ENCODE measurements at places on chromosomes 4 and X. TPM values are rescaled to one million over a fixed set of nuclear protein-coding genes. Genes with fewer than 3 reads are reported as not detected.
A peak's percentile ranks its signal among the peaks of the same experiment; 100 is the strongest.

DNA sequence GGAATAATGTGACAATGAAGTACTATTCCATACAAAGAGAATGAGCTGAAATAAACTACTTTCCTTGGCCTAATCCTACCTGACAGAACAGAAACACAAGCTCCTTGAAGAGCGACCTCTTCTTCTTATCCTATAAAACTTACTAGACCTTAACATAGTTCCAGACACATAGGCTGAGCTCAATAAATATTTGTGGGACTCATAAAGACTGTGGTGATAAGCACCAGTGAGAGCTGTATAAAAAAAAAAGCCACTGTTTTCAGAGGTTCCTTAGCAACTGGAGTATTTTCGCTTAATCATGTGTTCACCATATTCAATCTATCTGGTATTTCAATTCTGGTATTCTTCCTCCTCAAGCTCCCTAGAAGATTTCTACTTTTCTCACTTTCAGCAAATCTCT is 1129.6 kb downstream of the STPG2 start:
- DNase-seq = no peak

DNA sequence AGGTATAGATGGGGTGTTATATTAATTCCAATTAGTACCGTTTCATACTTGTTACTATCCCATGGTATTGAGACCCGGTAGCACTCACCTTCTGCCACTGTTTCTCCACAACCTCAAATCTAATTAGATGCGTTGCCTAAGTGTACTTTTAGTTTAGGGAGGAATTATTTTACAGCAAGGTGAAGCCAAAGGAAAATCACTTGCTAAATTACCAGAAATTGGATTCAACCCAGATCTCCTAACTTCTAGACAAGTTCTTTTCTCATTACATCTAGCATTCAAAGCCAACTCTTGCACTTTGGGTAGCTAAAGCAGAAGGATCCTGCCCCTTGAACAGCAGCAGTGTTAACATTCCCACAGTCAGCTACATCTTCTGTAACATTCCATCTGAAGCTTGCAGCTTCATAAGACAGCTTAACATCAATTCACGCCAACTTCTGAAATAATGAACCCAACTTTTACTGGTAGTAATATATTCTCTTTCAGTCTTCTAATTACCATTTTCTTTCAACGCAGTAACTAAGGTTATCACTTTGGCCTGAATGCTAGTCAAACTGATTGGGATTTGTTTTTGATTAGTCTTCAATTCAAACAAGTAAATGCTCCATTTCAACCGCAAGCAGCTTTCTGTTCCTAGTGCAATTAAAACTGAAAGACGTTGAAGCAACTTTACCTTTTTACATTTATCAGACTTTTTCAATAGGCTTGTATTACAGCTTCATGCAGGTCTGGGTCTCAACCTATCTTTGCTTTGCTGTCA is 934 bp upstream of the SEC31A start:
- no peak for DNase-seq

- no peak for DNase-seq
Observed at GRCh38 chr4:138959097-138959815, 56.3 kb upstream of the NOCT start.

The ZNF157 gene
- 0.53 TPM for total RNA-seq

DNA sequence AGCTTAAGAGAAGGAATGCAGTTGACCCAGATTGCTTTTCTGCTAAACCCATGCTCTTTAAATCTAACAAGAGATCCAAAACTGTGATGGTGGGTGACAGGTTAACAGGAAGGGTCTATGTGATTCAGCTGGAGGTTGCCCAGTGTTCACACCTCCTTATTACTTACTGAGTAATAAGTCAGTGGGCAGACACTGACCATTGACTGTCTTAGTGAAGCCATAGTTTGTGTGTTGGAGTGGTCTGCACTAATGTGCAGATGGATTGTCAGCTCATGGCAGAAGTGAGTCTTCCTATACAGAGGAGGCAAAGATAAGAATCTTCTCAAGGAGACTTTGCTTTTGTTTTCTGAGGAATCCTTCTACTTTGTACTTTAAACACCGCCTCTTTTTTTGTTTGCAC is 15.2 kb upstream of the RUFY3 start:
- no peak for DNase-seq

The CNKSR2 gene
- 16.1 TPM for total RNA-seq

DNA sequence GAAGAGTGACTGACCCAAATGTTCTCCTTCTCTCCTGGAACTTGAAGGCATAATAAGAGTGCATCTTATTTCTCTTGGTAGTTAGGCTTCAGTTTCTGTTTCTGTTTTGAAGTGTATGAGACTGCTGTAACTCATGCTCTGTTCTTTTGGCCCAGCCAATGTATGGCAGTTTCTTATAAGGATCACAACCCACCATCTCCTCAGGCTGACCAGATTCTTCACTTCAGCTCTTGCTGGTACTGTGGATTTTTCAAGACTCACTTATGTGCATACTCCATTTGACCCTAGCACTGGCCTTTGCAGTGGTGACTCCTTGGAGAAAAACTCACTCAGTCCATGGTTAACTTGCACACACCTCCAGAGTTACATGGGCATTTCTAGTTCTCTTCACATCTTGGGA is 9.6 kb upstream of the YTHDC1 start:
- no peak for DNase-seq

- no peak for DNase-seq
Observed at GRCh38 chrX:55451626-55451989, 319 bp upstream of the MAGEH1 start.

- DNase-seq = no peak
Observed at GRCh38 chr4:94285666-94286065, 57.0 kb downstream of the HPGDS start.

The KCND1 gene
- 2.4 TPM for total RNA-seq

The ERCC6L gene
- total RNA-seq = 3.8 TPM

The AGTR2 gene
- total RNA-seq = 34.6 TPM

GRCh38 chrX:19709812-19710518 is 177.4 kb downstream of the SH3KBP1 start:
- no peak for DNase-seq

The BMX gene
- total RNA-seq = 4.8 TPM

GRCh38 chr4:42050516-42051249 is 60.4 kb downstream of the SLC30A9 start:
- no peak for DNase-seq

DNA sequence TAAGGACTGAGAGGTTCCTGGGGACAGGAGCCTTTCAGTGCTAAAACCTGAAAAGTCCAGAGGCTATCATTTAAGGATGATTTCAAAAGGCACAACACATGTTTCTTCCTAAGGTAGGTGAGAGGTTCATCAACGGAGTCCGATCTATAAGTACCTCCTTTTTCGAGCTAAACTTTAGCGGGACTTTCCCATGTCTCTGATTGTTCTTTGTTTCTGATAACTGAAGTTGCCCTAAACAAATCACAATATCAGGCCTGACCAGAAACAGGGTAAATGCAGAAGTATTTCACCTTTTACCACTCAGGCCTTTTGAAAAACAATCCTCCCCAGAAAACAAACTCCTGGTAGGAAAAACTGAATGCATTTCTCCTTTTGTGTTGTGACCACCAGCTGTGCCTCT is 17.6 kb downstream of the PIR start:
- DNase-seq = no peak

The AMTN gene
- not detected for total RNA-seq

The ADH1A gene
- total RNA-seq = not detected

The BANK1 gene
- 6.7 TPM for total RNA-seq

DNA sequence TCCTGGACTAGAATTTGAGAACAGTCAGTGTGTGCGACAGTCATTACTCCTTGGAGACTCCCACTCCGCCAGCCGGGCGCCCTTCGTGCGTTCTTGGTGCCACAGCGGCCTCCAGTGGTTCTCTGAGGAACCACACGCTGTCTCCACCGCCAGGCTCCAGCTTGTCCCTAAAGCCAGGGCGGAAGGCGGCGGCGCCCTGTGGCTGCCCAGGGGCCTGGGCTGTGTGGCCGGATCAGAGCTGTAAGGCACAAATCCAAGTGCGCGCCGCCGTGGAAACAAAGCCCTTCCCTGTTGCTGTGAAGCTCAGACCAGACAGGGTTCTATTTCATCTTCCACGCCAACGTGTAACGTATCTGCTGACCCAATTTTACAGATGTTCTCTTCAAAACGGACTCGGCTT is 34.2 kb downstream of the IDS start:
- DNase-seq = no peak

The UNC5C gene
- total RNA-seq = 31.5 TPM

- no peak for DNase-seq
Observed at GRCh38 chr4:55571806-55572205, 20.2 kb downstream of the PDCL2 start.

DNA sequence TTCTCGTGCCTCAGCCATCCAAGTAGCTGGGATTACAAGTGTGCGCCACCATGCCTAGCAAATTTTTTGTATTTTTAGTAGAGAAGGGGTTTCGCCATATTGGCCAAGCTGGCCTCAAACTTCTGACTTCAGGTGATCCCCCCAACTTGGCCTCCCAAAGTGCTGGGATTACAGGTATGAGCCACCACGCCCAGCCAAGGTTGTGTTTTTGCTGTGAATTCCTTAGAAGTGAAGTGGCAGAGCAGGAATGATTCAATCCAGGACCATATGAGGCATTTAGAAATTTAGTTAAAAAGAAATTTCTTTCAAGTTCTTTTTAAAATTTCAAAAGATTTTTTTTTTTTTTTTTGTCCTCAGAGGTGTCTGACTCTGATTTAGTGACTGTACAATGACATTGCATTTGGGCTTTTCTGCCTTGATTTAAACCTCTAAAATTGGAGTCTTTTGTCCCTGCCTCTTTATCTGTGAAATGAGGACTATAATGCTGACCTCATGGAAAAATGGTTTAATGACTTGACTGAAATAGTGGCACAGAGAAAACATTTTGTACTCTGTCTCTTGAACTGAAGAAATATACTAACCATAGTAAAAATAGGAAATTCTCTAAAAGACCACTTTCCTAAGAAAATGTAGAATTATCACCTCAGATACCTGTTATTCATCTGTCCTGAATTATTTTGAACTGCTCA is 59.9 kb downstream of the CXCL13 start:
- no peak for DNase-seq

DNA sequence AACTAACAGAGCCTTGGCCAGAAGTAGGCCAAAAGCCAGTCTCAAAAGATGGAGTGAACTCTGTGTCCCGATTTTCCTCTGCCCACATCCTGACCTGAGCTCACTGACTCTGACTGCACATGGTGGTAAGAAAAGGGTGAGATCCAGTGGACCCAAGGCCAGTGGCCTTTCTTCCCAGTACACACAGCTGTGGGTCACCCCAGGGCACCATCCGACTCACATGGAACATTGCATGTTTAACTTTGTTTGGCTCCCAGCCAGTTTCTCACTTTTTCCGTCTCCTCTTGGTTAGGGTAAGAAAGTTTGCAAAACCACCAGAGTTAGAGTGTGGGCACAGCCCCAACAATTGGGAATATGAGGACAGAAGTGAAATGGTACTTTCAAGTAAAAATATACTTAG is 69.8 kb downstream of the GAB1 start:
- no peak for DNase-seq

The GABRE gene
- 81.1 TPM for total RNA-seq

GRCh38 chr4:576245-576821 is at the start of gene TMEM271:
Gene TMEM271, minus strand, starts transcription at chr4:576295. Its CDS starts 233 bp downstream, at chr4:576062.
- DNase-seq = no peak

GRCh38 chr4:173482330-173482931 is 47.6 kb downstream of the HAND2 start:
- no peak for DNase-seq

The SAGE1 gene
- total RNA-seq = not detected

DNA sequence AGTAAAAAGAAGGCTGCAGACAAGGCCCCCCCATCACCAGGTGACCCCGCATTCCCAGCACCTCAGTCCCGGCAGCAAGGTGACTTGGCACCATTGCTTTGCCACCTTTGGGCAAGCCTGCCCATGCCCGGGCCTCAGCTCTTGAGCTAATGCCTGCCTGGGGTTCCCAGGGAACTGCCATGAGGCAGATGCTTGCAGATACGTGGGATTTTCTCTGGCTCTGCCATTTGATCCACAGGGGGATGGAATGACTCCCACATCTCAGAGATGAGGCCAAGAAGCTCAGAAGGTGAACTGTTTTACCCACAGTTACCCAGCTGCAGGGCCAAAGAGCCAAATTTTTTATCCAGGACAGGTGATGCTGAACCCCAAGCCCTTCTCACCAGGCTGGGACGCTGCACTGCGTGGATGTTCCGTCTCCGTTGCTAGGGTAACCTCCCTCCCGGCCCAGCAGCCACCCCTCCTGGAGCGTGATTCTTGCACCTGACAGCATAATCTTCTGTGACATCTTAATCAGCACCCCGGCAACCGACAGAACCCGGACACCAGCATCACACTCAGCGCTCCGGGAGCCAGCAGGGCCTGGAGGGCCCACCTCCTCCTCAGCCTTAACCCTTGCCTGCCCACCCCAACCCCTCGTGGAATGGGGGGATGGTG is 15.7 kb upstream of the MSX1 start:
- DNase-seq = no peak

GRCh38 chr4:135418353-135418752 is 1216.8 kb upstream of the PABPC4L start:
- DNase-seq = no peak

- no peak for DNase-seq
Observed at GRCh38 chrX:117038918-117039440, 576.2 kb upstream of the CT83 start.

The NMU gene
- total RNA-seq = 0.79 TPM

GRCh38 chr4:106429885-106430284 is 61.3 kb upstream of the GIMD1 start:
- DNase-seq = no peak

The CSAG3 gene
- total RNA-seq = not detected

DNA sequence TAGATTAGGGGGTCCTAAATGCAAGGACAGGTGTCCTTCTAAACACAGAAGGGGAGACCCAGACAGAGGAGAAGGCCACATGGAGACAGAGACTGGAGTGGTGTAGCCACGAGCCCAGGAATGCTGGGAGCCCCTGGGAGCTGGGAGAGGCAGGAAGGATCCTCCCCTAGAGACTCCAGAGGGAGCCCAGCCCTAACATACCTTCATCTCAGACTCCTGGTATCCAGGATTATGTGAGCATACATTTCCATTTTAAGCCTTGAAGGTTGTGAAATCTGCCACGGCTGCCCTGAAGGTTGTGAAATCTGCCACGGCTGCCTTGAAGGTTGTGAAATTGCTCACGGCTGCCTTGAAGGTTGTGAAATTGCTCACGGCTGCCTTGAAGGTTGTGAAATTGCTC is 148.4 kb downstream of the ASMT start:
- DNase-seq = no peak

GRCh38 chr4:160019936-160020335 is 917.1 kb downstream of the RAPGEF2 start:
- no peak for DNase-seq

The IQCM gene
- not detected for total RNA-seq

GRCh38 chr4:7132730-7133582 is 59.4 kb upstream of the SORCS2 start:
- no peak for DNase-seq

The HSFX3 gene
- total RNA-seq = not detected

DNA sequence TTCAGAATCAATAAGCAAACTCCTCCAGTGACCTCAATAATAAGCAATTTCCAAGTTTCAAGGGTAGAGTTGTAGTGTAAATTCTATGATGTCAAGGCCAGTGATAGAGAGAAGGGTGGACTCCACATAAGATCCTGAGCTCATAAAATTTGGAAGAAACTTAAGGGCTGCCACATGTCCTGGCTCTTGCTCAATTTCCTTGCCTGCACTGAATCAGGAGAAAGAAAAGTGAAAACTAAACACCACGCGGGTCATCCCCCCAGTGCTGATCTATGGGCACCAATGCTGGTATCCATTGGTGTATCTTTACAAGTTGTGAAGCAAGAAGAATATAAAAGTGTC is 392.0 kb upstream of the INTU start:
- DNase-seq = no peak

GRCh38 chrX:120302434-120302833 is 8.8 kb downstream of the TMEM255A start:
- DNase-seq = no peak

GRCh38 chrX:45619290-45619689 is 418.6 kb upstream of the DIPK2B start:
- peak; percentile 5 for DNase-seq

The RAB41 gene
- not detected for total RNA-seq
